Progenitor cell of endocrine pancreas (in vitro differentiated cells): ENCODE measurements at places on chromosomes 7 and 10. TPM values are rescaled to one million over a fixed set of nuclear protein-coding genes. Genes with fewer than 3 reads are reported as not detected.

The HMX2 gene
- total RNA-seq: not detected in 2 replicates

The HTR5A gene
- total RNA-seq: not detected in 2 replicates

The BRI3 gene
- 124 and 125 TPM in 2 replicates for total RNA-seq

- H3K27me3 ChIP-seq: peaks cover 3% of the 10 kb centered on the region
- H3K4me3 ChIP-seq: no peak overlapping the region
- H3K4me1 ChIP-seq: peaks cover 35% of the 10 kb centered on the region
- H3K27ac ChIP-seq: peak overlapping the region; percentile 63
These were observed 108.5 kb upstream of the ANLN start for GRCh38 chr7:36280840-36281812.

DNA sequence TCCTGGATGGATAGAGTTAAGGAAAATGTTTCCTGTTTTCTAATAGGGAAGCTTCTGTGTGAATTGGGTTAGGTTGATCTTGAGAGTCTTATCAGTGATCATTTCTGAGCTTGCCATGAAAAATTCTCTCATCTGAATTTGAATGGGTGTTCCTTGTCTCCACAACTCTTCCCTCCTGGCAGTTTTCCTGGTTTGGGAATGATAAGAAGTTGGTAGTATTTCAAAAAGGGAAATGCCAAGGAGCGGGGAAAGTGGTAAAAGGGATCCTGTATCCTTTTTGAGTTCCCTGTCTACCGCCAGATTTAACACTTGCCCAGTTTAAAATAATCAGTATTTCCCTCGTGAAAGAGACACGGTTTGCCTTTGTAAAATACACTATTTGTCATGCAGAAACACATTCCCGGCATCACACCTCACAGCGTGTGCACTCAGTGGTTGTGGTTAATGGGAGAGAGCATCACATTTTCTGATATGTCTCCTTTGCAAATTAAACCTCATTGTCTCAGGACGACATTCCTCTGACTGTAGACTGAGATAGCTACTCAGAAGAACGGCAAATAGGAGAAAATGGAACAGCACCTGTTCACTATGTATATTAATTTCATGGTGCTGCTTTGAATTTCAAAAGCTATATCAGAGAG, 113.2 kb upstream of the IFRD1 start:
- no peak for DNase-seq
- no peak overlapping the region for H3K27ac ChIP-seq

- no peaks in the 10 kb centered on the region for H3K36me3 ChIP-seq
- no peak for DNase-seq
- peaks cover 3% of the 10 kb centered on the region for H3K4me1 ChIP-seq
- H3K27ac ChIP-seq: no peak overlapping the region
These were observed 64.3 kb downstream of the PDGFA start for GRCh38 chr7:455110-455928.

DNA sequence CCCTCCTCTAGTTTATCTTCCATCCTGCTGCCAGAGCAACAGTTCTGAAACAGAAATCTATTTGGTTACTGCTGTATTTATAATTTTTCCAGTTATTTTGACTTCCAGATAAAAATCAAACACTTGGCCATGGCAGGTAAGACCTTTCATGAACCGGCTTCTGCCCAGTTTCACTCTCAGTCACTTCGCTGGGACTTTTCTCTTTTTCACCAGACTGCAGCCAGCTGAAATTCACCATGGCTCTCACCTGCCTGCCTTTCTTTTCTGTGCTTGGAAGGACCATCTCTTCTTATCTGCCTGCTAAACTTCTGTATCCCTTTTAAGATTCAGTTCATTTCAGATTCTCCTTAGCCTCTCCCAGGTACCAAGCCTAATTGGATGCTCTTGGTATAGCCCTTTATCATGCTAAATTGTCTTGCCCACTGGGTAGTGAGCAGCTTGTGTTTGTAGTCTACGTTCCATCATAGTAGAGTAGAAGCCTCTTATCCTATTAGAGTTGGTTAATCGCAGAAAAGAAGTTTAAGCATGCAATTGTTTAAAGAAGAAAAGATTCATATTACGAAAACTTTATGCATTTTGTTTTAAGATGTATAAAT, 71.7 kb downstream of the TAF3 start:
- H3K4me1 ChIP-seq: peaks cover 10% of the 10 kb centered on the region
- H3K27me3 ChIP-seq: peaks cover 30% of the 10 kb centered on the region
- H3K4me3 ChIP-seq: no peak overlapping the region
- H3K27ac ChIP-seq: no peak overlapping the region
- no peaks in the 10 kb centered on the region for H3K36me3 ChIP-seq

DNA sequence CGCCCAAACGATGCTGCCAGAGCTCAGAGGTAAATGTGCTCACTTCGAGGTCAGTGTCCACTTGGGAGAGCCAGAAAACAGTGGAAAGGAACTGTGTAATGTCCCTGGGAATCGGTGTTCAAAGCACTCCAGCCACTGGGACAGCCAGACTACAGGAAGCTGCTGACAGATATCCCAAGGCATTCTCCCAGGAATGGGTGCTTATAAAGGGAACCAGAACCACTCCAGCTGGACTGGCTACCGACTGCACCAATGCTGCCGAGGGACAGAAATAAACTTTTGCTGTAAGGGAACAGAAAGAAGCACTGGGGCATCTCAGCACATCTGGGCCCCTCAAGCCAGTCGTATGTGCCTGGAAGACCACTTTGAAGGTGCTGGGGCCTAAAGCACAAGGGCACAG, 76.7 kb downstream of the ATXN7L1 start:
- H3K4me3 ChIP-seq: no peak overlapping the region
- H3K27ac ChIP-seq: no peak overlapping the region
- peaks cover 37% of the 10 kb centered on the region for H3K4me1 ChIP-seq
- H3K36me3 ChIP-seq: peaks cover 2% of the 10 kb centered on the region

DNA sequence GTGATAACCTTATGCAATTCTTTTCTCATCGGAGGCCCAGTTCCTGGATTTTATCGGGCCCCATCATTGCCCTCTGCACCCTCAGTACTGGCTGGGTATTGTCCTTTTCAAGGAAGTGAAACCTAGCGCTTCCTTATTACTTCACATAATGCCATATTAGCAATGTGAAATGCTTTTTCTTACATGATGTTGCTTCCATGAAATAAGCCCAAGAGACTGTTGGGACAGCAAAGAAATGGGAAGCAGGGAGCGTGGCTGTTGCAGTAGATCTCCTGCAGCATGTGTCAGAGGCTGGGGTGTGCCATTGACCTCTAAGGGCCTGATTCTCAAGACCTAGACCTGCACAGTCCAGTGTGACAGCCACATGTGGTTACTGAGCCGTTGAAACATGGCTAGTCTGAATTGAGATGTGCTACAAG, 8.1 kb downstream of the CHN2 start:
- DNase-seq: no peak
- no peaks in the 10 kb centered on the region for H3K36me3 ChIP-seq
- peaks cover 29% of the 10 kb centered on the region for H3K4me1 ChIP-seq
- H3K4me3 ChIP-seq: no peak overlapping the region

DNA sequence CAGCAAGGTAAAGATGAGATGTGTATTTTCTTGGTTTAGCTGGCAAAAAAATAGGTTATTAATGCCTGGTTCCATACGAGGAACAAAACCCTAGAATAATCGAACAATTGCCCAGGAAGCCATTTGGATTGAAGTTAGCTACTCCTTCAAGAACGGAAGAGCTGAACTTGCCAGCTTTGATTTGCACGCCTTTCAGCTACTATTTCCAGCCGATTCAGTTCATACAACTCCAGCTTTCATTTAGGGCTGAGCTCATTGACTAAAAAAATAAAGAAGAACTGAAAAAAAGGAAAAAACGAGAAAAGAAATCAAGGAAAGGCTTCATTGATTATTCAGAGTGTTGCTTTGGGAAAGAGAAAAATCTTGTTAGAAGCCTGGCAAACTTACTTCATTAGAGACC, 60.4 kb downstream of the PTN start:
- no peaks in the 10 kb centered on the region for H3K27me3 ChIP-seq
- H3K36me3 ChIP-seq: no peaks in the 10 kb centered on the region
- no peaks in the 10 kb centered on the region for H3K4me1 ChIP-seq
- H3K27ac ChIP-seq: no peak overlapping the region

DNA sequence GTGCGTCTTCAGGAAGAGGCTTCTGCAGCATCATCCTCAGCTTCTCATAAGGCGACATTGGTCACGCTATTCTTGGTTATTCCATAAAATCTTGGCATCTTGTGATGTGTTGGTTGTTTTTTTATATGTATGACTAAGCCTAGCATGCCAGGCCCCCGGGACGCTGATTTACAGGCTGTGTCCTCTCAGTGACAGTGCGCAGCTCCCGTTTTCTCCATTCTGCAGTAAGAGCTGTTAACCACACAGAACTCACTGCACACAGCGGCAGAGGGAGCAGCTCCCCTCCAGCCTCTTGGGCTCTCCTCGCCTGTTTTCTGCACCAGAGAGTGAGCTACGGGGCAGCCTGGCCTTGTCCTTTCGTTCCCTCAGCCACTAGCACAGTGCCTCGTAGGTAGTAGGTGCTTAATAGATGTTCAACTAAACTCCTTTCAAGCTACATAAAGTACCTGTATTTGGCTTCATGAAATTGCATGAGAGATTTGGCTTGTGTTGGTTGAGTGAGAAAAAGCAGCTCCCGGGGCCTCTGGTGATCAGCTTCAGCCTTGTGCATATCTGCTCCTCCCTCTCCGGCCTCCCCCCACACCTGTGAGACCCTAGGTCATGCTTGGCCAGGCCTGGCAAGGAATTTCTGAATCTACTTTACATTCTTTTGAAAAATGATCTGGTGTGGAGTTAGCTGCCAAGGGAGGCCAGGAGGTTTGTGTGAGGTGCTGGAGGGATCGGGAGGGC, 116.2 kb downstream of the WDR37 start:
- H3K4me1 ChIP-seq: no peaks in the 10 kb centered on the region
- no peak overlapping the region for H3K4me3 ChIP-seq
- H3K27me3 ChIP-seq: peaks cover 15% of the 10 kb centered on the region
- DNase-seq: no peak
- H3K27ac ChIP-seq: no peak overlapping the region
- H3K36me3 ChIP-seq: no peaks in the 10 kb centered on the region

- peak; percentile 16 for DNase-seq
- H3K4me1 ChIP-seq: peaks cover 11% of the 10 kb centered on the region
- H3K27me3 ChIP-seq: no peaks in the 10 kb centered on the region
These were observed 18.7 kb downstream of the AKR1C1 start for GRCh38 chr10:4981722-4982471.

- H3K27ac ChIP-seq: no peak overlapping the region
- H3K27me3 ChIP-seq: no peaks in the 10 kb centered on the region
- DNase-seq: no peak
- no peaks in the 10 kb centered on the region for H3K4me1 ChIP-seq
These were observed 217.2 kb upstream of the HDAC9 start for GRCh38 chr7:18278316-18278715.

- no peak overlapping the region for H3K4me3 ChIP-seq
- no peaks in the 10 kb centered on the region for H3K36me3 ChIP-seq
- DNase-seq: no peak
- peaks cover 26% of the 10 kb centered on the region for H3K27me3 ChIP-seq
- H3K27ac ChIP-seq: no peak overlapping the region
These were observed 49.9 kb upstream of the CAMK2B start for GRCh38 chr7:44375236-44375699.

GRCh38 chr10:130224228-130224627, 88.0 kb downstream of the GLRX3 start:
- H3K4me3 ChIP-seq: no peak overlapping the region
- H3K27me3 ChIP-seq: no peaks in the 10 kb centered on the region
- DNase-seq: no peak
- H3K27ac ChIP-seq: no peak overlapping the region
- H3K36me3 ChIP-seq: peaks cover 7% of the 10 kb centered on the region

DNA sequence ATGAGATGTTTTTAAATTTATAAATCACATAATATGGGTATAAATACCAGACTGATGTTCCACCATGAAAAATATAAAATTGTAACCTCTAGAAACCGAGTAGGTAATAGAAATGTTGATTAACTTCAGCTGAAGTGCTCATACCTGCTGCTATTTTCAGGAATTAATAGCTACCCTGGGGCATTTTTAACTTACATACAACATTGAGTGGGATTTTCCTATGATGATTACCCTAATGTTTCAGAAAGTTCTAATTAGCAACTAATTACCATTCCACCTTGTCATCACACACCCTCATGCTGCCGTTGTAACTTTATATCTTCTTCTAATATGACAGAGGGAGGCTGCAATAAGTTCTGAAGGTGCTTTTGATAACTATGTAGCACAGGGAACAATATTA, 53.5 kb upstream of the ARHGAP12 start:
- H3K27me3 ChIP-seq: no peaks in the 10 kb centered on the region
- H3K36me3 ChIP-seq: peaks cover 9% of the 10 kb centered on the region
- no peak for DNase-seq
- H3K4me3 ChIP-seq: no peak overlapping the region
- H3K27ac ChIP-seq: no peak overlapping the region
- no peaks in the 10 kb centered on the region for H3K4me1 ChIP-seq

DNA sequence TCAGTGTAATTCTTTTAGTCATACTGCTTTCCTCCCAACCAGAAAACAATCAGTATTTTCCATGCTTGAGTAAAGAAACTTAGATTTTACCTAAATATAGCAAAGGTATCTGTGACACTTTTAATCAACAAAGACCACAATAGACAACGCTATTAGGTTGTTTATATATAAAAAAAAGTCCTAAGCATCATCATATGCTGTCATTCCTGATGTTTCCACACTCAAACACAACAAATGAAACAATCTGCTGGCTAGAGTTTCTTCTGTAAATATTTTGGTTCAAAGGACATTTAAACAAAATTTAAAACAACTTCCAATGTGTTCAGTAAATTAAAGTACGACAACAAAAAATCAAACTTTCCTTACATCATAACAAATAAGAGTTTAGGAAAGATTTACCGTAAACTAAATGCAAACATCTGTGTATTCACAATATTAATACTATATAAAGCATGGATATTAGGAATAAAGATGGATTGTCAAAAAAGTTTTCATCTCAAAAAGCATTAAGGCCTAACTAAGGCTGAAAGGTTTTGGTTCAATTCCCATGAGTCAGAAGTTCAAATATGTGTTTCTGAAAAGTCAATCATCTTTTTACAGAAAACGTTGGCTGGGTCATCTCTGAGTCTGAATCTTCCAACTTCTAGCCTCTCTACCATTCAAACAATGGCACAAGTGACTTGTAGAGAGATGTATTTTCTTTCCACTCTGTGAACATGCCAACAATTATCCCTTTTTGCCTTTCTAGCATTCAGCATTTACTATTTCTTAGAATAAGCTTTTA, 157.1 kb downstream of the CRPPA start:
- no peak overlapping the region for H3K27ac ChIP-seq
- H3K36me3 ChIP-seq: no peaks in the 10 kb centered on the region
- no peaks in the 10 kb centered on the region for H3K4me1 ChIP-seq
- DNase-seq: no peak

GRCh38 chr7:149404396-149404795, 56.5 kb downstream of the ZNF777 start:
- H3K4me3 ChIP-seq: no peak overlapping the region
- H3K27ac ChIP-seq: no peak overlapping the region
- no peak for DNase-seq
- H3K27me3 ChIP-seq: peaks cover 14% of the 10 kb centered on the region
- no peaks in the 10 kb centered on the region for H3K4me1 ChIP-seq

DNA sequence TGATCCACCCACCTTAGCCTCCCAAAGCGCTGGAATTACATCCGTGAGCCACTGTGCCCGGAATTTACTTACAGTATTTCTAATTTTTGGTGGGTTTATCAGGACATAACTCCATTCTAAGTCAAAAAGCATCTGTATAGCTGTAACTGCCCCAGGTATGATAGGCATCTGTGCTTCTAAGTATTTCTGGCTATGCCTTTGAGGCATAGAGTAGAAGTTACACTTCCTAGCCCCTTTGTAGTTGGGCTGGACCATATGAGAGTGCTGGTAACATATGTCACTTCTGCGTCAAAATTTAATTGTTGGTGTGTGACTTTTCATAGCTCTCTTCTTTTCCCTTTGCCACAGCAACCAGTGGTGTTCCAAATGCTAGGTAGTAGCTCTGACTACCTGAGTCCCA, 153.3 kb downstream of the RTKN2 start:
- no peaks in the 10 kb centered on the region for H3K27me3 ChIP-seq
- no peaks in the 10 kb centered on the region for H3K4me1 ChIP-seq
- H3K36me3 ChIP-seq: no peaks in the 10 kb centered on the region
- DNase-seq: no peak
